ENCODE measurements at places on chromosomes 1 and 21.

- no peak for DNase-seq
Measured at GRCh38 chr1:21000245-21000594, 176.5 kb downstream of the EIF4G3 start.

DNA sequence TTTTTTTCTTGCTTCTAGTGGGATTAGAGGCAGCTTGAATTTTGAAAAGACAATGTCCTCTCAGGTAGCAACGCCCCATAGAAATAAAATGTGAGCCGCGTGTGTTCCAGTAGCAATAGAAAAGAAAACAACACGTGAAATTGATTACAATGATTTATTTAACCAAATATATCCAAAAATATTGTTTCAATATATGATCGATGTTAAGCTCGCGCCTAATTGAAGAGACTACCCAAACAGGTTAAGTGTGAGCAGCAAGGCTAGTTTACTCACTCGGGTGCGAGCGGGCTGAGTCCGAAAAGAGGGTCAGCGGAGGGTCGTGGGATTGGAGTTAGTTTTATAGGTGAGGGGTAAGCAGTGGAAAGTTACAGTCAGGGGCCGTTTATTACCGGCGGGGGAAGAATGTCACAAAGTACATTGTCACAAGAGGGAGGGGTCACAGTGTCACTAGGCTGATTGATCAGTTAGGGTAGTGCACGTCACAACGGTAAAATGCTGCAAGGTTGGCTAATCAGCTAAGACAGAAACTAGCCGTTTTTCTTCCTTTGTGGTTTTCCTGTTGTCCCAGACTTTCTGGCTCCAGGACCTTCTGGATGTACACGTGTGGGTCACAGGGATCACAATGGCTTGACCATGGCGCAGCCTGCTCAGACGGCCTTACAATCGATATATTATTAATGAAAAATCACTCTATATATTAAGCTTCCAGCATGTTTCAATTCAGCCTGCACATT lies 697 bp upstream of the ZNF670 start:
- DNase-seq = no peak

- no peak for DNase-seq
Measured at GRCh38 chr1:111832521-111833155, 76.9 kb downstream of the DDX20 start.

DNA sequence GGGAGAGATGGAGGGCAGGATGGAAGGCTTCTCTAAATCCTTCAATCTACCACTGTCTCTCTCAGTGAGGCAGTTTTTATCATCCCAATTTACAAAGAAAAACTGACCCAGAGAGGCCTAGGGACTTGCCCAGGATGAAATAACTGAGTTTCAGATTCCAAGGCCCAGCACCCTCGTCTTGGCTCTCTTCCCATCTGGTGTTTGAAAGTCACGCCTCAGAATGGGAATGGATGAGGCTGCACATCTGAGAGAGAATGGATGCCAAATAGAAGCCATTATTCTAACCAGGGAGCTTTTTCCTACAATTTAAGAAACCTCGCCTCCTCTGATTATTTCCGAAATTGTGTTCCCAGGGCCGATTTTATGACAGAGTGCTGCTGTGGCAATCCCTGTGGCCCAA lies 10.6 kb upstream of the KCNN3 start:
- no peak for DNase-seq

DNA sequence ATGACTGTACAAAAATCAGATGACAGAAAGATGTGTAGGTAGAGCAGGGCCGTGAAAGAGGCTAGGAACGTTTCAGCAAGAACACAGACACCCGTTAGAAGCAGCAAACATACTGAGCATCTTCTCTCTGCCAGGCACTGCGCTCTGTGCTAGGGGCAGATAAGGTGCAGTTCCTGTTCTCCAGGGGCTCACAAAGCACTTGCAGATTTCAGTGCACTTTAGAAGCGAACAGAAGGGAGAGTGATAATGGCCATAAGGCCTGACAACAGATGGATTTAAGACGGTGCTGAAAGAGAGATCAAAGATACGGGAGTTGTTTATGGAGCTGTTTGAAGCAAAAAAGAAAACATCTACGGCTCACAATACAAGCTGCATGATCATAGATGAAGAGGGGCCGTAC lies 200.3 kb upstream of the FOXD3 start:
- DNase-seq = no peak

- DNase-seq = no peak
Measured at GRCh38 chr1:32215629-32216480, 6.3 kb downstream of the TMEM234 start.

GRCh38 chr1:36653850-36654249 lies 171.1 kb upstream of the CSF3R start:
- DNase-seq = no peak

- no peak for DNase-seq
Measured at GRCh38 chr21:45513003-45513717, 29.1 kb downstream of the SLC19A1 start.

- no peak for DNase-seq
Measured at GRCh38 chr21:46636181-46636512, 673 bp downstream of the PRMT2 start.

- no peak for DNase-seq
Measured at GRCh38 chr1:232483826-232484225, 146.1 kb downstream of the SIPA1L2 start.

- DNase-seq = no peak
Measured at GRCh38 chr1:14090531-14090930, 390.5 kb downstream of the PRDM2 start.

All from skeletal muscle cell (primary cell).